ENCODE measurements at places on chromosomes 2 and 18.

GRCh38 chr2:109429567-109430328, 184.0 kb downstream of the SEPTIN10 start:
- DNase-seq, result no peak

- DNase-seq, result no peak
Observed at GRCh38 chr2:223104336-223105132, 52.5 kb downstream of the KCNE4 start.

- DNase-seq, result no peak
Observed at GRCh38 chr2:219272995-219273394, 6.2 kb upstream of the DNAJB2 start.

DNA sequence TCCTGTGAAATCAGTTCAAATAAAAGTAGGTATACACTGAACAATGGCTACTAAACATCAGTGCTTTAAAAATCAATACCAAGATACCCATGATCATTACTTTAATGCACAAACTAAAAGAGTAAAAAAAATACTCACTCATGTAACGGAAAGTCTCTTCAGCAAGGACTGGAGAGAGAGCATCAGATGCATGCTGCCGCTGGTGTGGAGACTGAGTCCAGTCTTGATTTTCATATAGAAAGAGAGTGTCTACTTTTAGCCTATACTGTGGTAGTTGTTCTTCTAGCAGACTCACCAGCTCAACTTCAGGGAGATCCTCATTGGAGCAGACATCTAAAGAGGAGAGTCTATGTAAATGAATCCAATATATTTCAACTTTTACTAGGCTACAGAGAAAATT, 44.0 kb downstream of the TRAK2 start:
- DNase-seq, result no peak

DNA sequence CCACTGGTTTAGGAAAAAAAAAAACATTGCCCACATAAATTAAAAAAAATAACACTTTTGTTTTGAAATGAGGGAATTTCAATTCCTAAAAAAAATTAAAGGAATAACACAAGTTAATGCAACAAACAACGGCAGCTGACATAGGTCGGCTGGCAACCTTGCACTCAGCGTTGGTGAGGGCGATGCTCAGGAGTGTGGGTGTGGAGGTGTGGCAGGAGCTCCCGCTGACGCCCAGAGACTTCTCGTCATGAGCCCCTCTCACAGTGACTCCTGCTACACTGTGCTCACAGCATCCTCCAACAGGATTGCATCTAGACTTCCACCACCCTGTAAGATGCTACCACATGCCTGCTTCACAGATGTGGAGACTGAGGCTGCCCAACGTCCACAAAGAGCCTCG, 150.3 kb upstream of the PXDN start:
- DNase-seq, result no peak

All from RWPE1 (cell line).